Progenitor cell of endocrine pancreas (in vitro differentiated cells): ENCODE measurements at places on chromosomes 13 and 19. TPM values are rescaled to one million over a fixed set of nuclear protein-coding genes. Genes with fewer than 3 reads are reported as not detected.

- H3K27me3 ChIP-seq: peaks cover 17% of the 10 kb centered on the region
- H3K27ac ChIP-seq: no peak overlapping the region
- peaks cover 31% of the 10 kb centered on the region for H3K4me1 ChIP-seq
- H3K36me3 ChIP-seq: no peaks in the 10 kb centered on the region
- H3K4me3 ChIP-seq: no peak overlapping the region
- DNase-seq: no peak
These were observed 9.2 kb upstream of the ATP12A start for GRCh38 chr13:24670961-24671381.

GRCh38 chr13:40613192-40613818 lies 53.1 kb downstream of the FOXO1 start:
- no peaks in the 10 kb centered on the region for H3K36me3 ChIP-seq
- no peaks in the 10 kb centered on the region for H3K27me3 ChIP-seq
- peaks cover 18% of the 10 kb centered on the region for H3K4me1 ChIP-seq
- H3K4me3 ChIP-seq: no peak overlapping the region

DNA sequence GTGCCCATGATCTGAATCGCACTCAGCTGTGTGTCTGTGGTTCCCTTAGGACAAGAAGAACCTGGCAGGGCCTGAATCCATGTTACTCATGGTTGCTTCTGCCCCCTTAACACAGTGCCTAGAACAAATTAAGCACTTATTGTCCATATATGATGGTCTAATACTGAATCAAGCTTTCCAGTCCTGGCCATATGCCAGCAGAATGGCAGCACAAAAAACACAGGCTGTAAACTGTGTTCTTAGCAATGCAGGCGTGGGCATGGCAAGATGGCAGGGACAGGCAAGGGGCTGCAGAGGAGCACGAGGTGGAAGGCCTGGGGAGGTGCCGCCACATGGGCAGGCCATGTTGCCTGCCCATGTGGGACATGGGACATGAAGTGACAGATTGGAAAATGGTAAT lies 68.2 kb downstream of the LATS2 start:
- peaks cover 16% of the 10 kb centered on the region for H3K36me3 ChIP-seq
- H3K27me3 ChIP-seq: no peaks in the 10 kb centered on the region
- DNase-seq: no peak

DNA sequence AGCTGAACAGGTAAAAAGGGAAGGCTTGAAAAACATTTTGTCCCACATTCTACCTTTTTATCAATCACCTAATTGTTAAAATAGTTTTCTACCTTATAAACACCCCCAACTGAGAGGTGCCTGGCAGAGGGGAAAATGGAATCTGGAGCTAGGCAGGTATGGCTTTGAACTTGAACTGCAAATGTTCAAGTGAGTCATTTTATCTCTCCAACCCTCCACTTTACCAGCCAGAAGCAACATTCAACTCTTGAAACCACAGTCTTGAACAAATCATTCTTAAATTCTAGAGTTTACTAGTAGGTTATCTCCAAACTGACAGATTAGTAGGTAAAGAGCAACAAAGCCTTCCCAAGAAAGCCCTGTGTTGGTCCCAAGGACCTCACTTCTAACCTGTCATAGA lies 116.9 kb downstream of the ABCC4 start:
- DNase-seq: no peak
- H3K36me3 ChIP-seq: peaks cover 2% of the 10 kb centered on the region
- no peak overlapping the region for H3K27ac ChIP-seq

GRCh38 chr19:57382806-57383488 lies 6.7 kb upstream of the ZNF548 start:
- H3K36me3 ChIP-seq: peaks cover 18% of the 10 kb centered on the region
- no peak for DNase-seq
- H3K27me3 ChIP-seq: peaks cover 5% of the 10 kb centered on the region
- peaks cover 7% of the 10 kb centered on the region for H3K4me1 ChIP-seq
- H3K27ac ChIP-seq: no peak overlapping the region
- H3K4me3 ChIP-seq: no peak overlapping the region

Gene ZNF444
- 132 and 135 TPM in 2 replicates for total RNA-seq

Gene CACNG7
- 0.18 TPM in 1 of 2 replicates, not detected in the other for total RNA-seq
